K562 (cell line): ENCODE measurements at places on chromosomes 6 and 20. TPM values are rescaled to one million over a fixed set of nuclear protein-coding genes. Genes with fewer than 3 reads are reported as not detected.

- DNase-seq: no peak
Measured at GRCh38 chr6:135087403-135087802, 32.8 kb upstream of the HBS1L start.

DNA sequence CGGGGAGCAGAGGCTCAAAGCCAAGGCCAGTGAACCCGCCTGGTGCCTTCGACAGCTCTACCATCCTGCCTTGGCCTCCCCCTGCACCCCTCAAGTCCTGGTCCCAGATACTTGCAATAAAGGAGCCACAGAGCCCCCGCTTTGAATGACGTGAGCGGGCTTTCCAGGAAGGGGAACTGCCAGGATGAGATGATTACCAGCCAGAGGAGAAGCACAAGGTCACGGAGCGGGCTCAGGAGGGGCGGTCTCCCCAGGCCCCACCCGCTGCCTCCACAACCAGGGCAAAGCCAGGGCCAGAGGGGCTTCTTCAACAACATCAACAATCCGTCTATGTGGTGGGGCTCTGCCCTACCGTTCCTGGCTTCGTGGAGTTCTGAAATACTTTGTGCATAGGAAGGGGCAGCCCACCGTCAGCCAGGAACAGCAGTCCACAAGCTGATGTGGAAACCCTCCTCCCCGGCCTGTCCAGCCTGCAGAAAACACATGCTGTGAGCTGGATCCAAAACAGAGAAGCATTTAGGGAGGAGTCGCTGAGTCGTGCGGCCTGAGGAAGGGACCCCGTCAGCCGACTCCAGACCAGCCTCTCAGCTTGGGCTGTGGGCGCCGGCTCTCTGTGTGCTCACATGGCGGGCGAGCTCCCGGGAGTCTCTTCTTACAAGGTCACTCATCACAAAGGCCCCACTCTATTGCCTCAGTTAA lies 392.5 kb downstream of the CDH4 start:
- DNase-seq: no peak

Gene TXLNB
- not detected in 2 replicates for total RNA-seq

DNA sequence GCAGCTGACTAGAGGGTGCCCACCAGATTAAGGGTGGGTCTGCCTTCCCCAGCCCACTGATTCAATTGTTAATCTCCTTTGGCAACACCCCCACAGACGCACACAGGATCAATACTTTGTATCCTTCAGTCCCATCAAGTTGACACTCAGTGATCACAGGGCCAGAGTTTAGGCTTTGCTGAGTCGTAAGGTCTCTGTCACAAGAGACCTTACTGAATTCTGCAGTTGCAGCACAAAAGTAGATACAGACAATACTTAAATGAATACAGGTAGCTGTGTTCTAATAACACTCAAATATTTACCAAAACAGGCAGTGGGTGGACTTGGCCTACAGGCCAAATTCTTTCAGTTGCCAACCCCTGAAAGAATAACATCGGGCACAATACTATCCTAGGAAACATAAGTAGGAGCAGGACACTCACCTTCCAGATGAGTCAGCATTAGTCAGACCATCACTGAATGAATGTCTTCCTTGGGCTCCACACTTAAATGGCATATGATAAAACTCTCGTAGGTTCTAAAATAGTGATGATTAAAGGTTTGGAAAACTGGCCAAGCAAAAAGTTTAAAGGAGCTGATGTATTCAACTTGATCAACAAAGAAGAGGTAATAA lies 190.0 kb downstream of the UBE3D start:
- peak; percentile 19 for DNase-seq

DNA sequence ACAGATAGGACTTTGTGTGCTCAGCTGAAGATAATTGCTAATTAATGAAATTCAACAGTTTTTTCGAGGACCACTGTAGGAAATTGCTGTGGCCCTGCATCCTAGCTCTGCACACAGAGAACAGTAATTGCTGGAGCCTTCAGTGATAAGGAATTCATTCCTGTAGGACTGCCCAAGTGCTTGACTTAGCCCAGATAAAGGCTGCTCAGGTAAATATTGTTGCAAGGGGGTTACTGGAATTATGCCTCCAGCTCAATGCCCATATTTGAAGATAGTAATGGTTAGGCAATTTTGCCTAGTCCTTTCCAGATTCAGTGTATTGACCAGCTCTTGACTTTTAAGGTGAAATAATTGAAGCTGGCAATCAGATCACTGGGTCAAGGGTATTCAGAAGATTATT lies 122.9 kb downstream of the SLC24A3 start:
- DNase-seq: no peak

Gene ASCC3
- total RNA-seq: 41.2 and 44.0 TPM in 2 replicates

Gene GRM1
- not detected in 2 replicates for total RNA-seq

DNA sequence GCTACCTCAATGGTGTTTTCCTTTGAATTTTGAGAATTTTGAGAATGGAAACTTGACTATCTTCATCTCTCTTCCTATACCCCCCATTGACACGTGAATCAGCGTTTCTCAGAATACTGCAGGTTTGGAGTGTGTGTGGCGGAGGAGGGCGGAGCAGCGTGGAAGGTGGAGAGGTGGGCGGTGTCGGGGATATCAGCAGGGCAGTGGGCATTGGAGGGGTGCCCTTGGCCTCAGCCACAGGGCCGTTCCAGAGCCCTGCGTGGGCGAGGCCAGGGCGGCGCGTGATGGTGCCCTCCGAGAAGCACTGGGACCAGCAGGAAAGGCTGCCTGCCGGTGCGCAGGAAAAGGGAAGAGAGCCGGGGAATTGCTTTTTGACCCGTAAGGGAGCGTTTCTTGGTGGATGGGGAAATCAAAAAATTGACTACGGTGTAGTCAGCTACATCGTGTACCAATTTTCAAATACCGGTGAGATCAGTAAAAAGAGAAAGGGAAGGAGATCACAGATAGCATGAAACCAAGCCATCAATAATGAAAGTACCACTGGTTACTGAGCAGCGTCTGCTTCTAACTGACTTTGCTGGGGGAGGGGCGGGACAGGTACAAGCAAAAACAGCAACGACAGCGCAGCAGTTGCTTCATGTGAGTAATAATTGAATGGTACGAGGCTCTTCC lies 82.7 kb upstream of the DUSP22 start:
- DNase-seq: peak; percentile 42

DNA sequence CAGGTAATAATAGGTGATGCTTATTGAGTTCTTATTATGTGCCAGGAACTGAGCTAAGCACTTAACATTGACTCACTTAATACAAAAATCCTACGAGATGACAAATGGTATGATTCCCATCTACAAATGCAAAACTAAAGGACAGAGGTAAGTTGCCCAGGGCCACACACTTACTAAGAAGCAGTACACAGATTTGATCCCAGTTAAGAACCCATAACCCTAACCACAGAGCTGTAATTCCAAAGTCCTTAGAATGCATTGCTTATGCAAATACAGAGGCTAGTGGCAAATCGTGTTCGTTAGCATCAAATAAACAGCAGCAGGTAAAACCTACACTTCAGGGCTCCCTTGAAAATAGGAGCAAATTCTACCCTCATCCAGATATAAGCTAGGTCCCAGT lies 104.0 kb downstream of the SASH1 start:
- DNase-seq: no peak

Gene ABRACL
- 1.4 and 1.5 TPM in 2 replicates for total RNA-seq

Gene RSPH4A
- 0.11 TPM in 2 replicates for total RNA-seq

- no peak for DNase-seq
Measured at GRCh38 chr6:110523451-110524021, 47.1 kb upstream of the SLC22A16 start.

GRCh38 chr20:1975291-1975690 lies 18.6 kb downstream of the PDYN start:
- DNase-seq: no peak

DNA sequence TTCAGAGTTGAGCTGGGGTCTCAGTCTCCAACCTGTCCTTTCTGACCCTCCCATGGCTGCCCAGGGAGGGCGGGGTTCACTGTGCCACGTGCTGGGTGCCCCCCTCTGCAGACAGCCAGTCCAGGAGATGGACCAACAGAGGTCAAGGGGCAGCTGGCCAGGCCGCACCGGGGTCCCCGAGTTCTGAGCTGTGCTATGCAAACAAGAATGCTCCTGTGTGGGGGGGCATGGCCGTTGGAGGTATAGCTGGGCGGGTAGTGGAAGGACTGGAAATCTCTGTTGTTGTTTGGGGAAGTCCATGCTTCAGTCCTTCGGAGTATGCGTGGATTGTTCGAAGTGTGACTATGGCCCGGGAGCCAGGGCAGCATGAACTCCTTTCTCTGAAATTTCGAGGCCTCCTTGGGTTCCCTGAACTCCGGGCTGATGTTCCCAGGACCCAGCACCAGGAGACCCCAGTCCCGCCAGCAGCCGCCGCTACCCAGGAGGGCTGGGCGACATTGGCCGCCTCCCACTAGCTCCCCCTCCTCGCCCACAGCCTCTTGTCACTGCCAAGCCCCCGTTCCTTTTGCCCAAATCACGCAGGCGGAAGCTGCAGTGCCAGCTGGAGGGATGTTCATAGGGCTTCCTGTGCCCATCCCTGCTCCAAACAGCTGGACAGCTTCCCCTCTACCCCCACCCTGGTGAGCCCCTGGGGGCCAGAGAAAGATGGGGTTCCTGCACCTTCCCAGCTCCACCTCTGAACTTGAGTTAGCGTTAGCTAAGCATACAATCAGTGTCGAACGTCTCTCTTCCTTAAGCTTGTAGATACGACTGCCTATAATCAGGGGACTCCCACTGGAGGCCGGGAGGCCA lies 126.6 kb downstream of the TAF4 start:
- DNase-seq: no peak

Gene HSPA1L
- 1.0 and 1.1 TPM in 2 replicates for total RNA-seq

DNA sequence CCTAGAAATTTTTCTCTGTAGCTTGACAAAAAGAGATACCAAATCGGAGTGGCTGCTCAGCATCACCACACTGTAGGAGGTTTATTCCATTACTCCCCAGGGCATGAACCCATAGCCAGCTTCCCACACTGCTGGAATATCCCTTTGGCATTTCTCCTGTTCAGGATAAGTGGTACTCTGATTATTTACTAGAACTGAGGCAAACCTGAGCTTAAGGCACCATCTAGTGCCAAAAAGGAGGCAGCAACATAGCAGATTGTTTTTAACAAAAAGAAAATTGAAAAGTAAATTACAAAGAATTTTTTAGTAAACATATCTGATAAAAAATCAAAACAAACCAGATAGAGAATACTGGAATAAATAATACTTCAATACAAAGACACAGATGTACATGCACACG lies 181.7 kb downstream of the WDR27 start:
- DNase-seq: no peak

Gene BPI
- not detected in 2 replicates for total RNA-seq

DNA sequence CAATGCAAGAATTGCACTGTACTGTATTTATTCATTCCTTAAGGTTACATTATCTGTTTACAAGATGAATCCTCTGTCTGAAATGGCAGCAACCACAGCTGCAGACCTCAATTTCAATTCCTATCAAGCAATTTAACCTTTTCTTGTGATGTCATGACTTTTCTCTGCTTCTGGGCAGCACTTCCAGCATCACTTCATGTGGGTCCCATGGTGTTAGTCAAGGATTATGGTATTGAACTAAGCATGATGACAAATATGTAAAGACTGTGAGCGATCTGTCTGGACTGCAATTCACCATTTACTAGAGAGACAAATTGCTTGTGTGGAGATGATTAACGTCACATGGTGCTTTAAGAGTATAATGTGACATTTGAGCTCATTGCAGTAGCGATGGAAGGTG lies 90.5 kb upstream of the CCN2 start:
- DNase-seq: no peak

DNA sequence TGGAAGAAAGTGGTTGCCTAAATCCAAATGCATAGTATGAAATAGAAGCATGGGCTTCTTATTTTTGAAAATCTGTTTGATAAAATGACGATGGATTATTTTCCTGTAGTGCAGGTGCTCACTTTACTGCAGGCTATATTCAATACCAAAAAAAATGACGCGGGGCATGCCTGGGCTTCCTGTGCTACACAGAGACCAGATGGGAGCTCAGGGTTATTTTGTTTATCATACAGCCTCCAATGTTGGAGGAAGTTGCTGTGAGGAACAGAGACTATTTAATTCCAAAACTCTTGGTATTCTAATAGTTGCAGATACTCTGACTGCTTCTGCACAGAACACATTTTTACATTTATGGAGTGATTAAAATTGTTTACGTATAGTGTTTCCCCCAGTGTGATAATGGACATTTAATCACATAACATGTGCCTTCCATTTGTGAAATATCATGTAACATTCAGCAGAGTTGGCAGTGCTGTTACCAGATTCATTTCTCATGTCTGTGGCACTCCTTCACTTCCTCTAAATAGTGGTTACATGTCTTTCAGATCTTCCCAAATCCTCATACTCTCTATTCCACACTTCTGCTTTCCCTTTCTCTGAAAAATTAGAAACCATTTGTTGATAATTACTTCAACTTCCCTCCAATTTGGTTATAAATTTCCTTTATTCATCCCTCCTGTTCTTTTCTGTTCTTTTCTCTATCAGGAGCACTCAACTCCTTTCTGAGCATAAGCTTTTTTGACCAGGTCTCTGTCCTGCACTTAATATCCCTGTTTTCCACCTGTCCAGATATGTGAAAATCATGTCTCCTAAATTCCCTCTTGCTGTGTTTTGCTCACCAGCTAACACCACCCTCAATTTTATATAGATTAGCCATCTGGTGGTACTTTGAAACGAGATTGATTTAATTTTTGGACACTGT lies 121.6 kb downstream of the ADGRB3 start:
- no peak for DNase-seq

- no peak for DNase-seq
Measured at GRCh38 chr6:15962449-15962764, 166.5 kb upstream of the MYLIP start.

Gene TNFRSF21
- total RNA-seq: 5.5 and 5.7 TPM in 2 replicates

- DNase-seq: no peak
Measured at GRCh38 chr20:62800314-62801259, 4.0 kb upstream of the OGFR start.

Gene MAPK13
- 0.69 and 0.84 TPM in 2 replicates for total RNA-seq

GRCh38 chr6:83061190-83061589 lies 4.5 kb downstream of the UBE3D start:
- DNase-seq: no peak

DNA sequence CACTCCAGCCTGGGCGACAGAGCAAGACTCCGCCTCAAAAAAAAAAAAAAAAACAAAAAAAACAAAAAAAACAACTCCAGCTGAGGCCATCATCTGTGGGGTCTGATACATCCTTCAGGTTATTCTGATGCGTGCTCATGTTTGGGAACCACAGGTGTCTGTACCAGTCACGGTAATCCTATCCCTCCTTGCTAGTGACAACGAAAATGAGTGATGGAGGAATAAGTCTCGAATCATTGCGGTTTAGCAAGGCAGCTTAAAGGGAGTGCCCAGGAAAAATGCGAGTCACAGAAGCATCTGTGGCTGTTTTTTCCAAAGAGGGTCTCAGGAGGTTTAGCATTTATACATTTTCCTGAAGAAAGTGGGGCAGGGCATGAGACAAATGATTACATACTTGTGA lies 48.8 kb downstream of the MCUR1 start:
- no peak for DNase-seq

GRCh38 chr6:43178150-43178549 lies 3.8 kb upstream of the CUL9 start:
- no peak for DNase-seq

Gene CYP39A1
- total RNA-seq: not detected in 2 replicates
